Fibroblast of skin of right biceps (primary cell): ENCODE measurements at places on chromosomes 13 and 19.

DNA sequence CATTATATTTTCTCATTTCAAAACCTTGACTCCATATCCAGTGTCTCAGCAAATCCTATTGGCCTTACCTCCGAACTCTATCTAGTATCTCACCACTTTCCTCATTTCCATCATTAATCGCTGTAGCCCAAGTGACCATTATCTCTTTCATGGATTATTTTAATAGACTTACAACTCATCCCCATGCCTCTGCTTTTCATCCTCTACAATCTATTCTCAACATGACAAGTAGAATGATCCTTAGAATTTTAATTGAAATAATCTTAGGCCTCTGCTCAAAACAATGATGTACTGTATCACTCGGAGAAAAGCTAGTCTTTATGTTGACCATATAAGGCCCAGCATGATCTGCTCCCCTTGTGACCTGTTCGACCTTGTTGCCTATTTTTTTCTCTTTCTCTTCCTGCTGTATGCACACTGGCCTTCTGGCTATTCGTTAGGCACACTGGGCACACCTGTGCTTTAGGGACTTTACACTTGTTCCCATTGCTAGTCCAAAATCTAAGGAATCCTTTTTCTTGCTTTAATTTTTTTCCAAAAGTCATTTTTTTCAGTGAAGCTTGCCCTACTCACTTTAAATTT lies 21.4 kb downstream of the DNAJC15 start:
- DNase-seq, result no peak

DNA sequence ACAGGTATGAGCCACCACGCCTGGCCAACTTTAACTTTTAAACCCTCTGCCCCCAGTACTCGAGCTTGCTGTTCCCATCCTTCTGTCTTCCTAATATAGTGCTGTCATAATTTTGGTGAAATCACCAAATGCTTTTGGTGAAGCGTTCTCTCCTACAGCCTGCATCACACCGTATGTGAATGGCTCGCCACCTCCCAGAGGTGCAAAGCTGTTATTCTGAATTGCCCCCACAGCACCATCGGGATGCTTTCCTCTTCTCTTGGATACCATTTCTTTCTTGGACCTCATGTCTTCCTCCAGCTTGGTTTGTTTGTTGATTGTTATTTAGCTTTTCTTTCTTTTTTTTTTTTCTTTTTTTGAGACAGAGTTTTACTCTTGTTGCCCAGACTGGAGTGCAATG lies 53.0 kb upstream of the XPO4 start:
- no peak for DNase-seq

- no peak for DNase-seq
Observed at GRCh38 chr13:29920025-29920643, 69.7 kb upstream of the UBL3 start.

DNA sequence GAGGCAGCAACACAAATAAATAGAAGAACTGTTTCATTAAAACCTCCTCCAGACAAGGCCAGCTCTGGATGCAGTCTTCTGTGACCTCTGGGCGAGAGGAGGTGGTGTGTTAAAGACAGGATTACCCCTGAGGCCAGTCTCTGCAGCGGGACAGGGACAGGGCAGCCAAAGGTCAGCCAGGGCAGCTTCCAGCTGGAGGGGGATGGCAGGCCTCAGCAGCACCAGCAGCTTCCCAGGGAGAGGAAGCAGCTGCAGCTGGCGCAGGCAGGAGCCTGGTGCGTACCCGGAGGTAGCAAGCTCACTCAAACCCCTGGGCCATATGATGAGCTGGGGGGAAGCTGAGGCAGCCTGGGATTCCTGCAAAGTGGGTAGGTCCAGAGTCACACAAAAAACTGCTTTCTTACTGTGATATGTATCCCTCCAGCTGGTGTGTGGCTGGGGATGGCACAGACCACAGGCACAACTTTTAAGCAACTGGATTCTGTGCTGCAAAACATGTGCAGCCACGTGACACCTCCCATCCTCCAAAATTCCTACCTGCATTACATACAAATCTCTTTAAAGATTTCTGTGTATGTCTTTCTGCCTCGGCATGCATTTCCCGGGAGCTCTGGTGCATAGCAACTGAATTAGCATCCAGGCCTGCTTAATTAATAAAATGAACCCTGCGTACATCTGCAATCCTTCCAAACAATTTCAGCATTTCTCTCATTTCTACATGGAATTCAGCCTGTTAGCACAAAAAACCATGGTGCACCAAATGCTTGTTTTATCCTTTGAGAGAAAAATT lies 238.3 kb upstream of the MAB21L1 start:
- DNase-seq, result no peak

GRCh38 chr19:33443638-33444561 lies 70.4 kb downstream of the CEBPG start:
- no peak for DNase-seq

DNA sequence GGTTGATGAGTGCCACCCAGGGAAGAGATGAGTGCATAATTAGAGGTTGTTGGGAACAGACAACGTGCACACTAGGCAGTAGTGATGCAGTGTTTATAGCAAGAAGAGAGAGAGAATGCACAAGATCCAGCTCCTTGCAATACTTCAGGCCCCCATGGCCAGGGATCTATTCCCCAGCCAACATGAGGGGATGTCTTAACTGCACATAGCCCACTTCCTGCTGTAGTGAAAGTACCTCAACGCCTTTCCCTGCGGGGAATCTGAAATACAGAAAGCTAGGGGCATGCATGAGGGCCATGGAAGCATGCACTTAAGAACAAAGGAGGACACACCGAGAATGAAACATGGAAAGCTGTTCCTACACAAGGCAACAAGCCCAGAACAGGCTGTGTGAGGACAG lies 636.7 kb upstream of the GPC6 start:
- no peak for DNase-seq

- DNase-seq, result no peak
Observed at GRCh38 chr19:52498571-52498970, 28.9 kb upstream of the ZNF808 start.

GRCh38 chr19:10074153-10074552 lies 12.0 kb upstream of the SHFL start:
- DNase-seq, result peak; percentile 33

GRCh38 chr13:52936806-52937205 lies 88.4 kb upstream of the PCDH8 start:
- no peak for DNase-seq

DNA sequence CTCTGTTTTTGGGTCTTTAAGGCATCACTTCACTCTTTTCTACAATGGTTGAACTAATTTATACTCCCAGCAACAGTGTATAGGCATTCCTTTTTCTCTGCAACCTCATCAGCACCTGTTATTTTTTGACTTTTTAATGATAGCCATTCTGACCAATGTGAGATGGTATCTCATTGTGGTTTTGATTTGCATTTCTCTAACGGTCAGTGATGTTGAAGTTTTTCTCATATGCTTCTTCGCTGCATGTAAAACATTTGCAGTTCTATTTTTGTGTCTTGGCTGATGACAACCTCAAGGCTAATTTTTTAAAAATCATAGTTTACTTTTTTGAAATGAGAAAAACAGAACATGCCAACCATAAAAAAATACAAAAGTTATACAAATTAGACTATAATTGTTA lies 258.2 kb upstream of the EDNRB start:
- DNase-seq, result no peak

- DNase-seq, result no peak
Observed at GRCh38 chr13:48938308-48938943, 37.3 kb upstream of the FNDC3A start.

DNA sequence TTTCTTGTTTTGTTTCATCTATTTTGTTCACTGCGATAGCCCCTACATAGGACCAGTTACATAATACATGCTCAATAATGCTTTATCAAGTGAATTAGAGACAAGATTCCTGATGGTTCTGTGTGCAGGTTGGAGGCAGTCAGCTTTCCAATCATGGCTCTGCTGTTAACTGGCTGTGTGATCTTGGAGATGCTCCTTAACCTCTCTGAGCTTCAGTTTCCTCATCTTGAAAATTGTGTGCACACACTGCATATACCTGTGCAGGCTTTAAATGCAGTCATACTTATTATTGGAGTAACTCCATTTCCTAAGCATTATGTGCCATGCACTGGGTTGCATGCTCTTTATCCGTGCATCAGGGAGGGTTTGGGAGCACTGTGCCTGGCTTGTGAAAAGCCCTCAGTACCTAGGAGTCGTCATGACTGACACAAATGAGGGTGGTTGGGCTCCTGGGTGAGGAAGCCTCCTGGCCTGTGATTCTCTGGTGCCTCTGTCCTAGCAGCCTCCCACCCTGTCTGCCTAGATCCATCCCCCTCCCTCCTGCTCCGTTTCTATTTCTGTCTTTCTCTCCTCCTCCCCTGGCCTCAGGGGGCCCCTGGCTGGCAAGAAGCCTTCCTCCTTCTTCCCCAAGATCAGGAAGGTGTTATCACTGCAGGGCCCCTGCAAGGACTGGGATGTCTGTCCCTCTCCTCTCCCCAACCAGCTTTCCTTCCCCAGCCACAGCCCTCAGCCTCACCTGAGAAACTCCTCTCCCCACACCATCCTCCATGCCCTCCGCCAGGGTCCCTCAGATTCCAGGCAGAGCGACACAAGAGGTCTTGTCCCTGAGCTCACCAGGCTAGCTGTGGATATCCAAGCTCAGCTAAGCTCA lies 8.7 kb downstream of the IFNL1 start:
- no peak for DNase-seq

GRCh38 chr19:6030214-6030507 lies 52.2 kb upstream of the RANBP3 start:
- DNase-seq, result peak; percentile 57

DNA sequence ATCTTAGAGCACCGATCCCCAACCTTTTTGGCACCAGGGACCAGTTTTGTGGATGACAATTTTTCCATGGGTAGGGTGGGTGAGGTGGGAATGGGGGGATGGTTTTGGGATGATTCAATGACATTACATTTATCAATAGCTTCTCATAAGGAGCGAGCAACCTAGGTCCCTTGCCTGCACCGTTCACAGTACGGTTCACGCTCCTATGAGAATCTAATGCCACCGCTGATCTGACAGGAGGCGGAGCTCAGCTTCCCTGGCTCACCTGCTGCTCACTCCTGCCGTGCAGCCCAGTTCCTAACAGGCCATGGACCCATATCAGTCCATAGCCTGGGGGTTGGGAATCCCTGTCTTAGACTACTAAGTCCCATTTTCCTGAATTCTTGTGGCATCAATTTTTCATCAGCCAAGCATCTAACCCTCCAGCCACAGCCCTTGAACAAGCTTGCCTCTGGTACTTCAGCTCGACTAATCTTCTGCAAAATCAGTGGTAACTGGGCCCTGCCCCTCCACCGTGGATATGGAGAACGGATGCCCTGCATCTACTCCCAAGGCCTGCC lies 37.0 kb upstream of the MAP3K10 start:
- DNase-seq, result no peak

GRCh38 chr19:55442372-55442961 lies 633 bp downstream of the SHISA7 start:
- DNase-seq, result no peak
